Kidney (tissue), 22 donors: ENCODE measurements at places on chromosomes 13 and 19. TPM values are rescaled to one million over a fixed set of nuclear protein-coding genes. Genes with fewer than 3 reads are reported as not detected.

DNA sequence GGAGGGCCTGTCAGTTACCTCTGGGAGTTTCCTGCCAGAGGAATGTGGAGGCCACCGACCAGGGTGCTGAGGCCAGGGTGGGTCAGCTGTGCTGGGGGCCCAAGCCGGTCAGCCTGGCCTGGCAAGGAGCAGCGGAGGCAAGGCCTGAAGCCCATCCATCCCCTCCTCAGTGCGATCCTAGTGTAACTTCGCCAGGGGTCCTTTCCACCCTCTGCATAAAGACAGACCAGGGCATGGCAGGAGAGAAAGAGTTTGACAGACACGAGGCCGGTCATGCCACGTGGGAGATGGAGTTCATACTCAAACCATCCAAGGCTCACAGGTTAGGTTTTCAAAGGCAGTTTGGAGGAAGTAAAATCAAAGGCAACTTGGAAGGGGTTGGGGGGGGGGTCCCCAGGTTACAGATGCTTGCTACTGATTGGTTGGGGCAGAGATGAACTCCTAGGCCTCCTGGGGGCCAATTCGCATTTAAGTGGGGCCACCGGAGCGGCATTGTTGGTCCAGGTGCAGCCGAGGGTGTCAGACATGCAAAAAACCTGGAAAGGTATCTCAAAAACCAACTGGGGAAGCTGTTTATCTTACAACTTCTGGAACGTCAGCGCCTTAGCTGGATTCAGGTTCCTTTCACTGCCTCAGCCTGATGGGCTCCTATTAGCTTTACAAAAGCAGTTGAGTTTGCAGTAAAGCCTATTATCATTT, 36.8 kb upstream of the DPRX start:
- no peaks in the 10 kb centered on the region for H3K4me1 ChIP-seq
- H3K27ac ChIP-seq, result no peak overlapping the region
- no peaks in the 10 kb centered on the region for H3K27me3 ChIP-seq
- no peak overlapping the region for H3K4me3 ChIP-seq
- no peaks in the 10 kb centered on the region for H3K36me3 ChIP-seq

DNA sequence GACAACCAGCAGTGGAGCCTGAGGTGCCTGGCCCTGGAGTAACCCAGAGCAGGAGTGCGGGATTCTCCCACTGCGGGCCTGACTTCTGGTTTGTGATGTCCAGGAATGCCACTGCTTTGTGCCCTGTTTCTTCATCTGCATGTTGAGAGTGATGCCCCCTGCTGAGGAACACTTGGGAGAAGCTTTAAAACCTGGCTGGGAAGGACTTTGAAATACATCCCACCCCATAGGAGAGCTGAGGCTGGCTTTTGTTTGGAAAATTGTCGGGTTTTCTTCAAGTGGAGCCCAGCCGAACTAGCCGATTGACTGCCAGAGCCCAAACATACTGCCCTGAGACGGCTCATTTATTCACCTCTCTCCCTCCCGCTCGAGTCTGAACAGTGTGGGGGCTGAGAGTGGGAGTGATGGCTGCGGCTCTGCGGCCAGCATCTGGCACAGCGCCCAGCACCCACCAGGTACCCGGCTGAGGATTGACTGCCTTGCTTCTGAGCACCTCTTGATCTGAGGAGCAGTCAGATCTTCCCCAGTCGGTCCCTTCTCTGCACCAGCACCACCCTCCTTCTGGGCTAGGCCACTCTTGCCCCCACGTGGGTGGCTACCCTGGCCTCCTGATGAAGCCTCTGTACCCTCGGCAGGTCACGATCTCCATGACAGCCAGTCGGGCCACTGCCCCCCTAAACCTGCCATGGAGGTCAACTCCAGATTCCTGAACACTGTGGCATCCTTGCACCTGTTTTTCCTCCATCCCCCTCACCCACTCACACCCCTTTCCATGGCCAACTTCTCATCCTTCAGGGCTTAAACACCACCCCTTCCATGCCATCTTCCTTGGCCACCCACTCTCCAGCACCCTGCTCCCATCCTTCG, 148.9 kb downstream of the SIPA1L3 start:
- H3K4me1 ChIP-seq, result peaks cover 2% of the 10 kb centered on the region
- no peak overlapping the region for H3K4me3 ChIP-seq
- H3K27me3 ChIP-seq, result no peaks in the 10 kb centered on the region
- no peak overlapping the region for H3K27ac ChIP-seq
- DNase-seq, result peak; percentile 71

- no peaks in the 10 kb centered on the region for H3K36me3 ChIP-seq
- H3K27ac ChIP-seq, result no peak within 1 kb of the TSS
- H3K4me1 ChIP-seq, result no peaks in the 10 kb centered on the region
- no peak for DNase-seq
- no peak within 1 kb of the TSS for H3K4me3 ChIP-seq
Measured at GRCh38 chr19:45863840-45864628, at the start of gene FOXA3. Gene FOXA3, plus strand, starts transcription at chr19:45864326. Its CDS starts 131 bp downstream, at chr19:45864457.

GRCh38 chr13:62337109-62337880, 921.6 kb upstream of the PCDH20 start:
- no peaks in the 10 kb centered on the region for H3K4me1 ChIP-seq
- no peak overlapping the region for H3K27ac ChIP-seq
- DNase-seq, result peak; percentile 23
- no peak overlapping the region for H3K4me3 ChIP-seq
- no peaks in the 10 kb centered on the region for H3K27me3 ChIP-seq

GRCh38 chr13:32907211-32907610, 109.0 kb upstream of the KL start:
- no peak overlapping the region for H3K4me3 ChIP-seq
- H3K27me3 ChIP-seq, result no peaks in the 10 kb centered on the region

DNA sequence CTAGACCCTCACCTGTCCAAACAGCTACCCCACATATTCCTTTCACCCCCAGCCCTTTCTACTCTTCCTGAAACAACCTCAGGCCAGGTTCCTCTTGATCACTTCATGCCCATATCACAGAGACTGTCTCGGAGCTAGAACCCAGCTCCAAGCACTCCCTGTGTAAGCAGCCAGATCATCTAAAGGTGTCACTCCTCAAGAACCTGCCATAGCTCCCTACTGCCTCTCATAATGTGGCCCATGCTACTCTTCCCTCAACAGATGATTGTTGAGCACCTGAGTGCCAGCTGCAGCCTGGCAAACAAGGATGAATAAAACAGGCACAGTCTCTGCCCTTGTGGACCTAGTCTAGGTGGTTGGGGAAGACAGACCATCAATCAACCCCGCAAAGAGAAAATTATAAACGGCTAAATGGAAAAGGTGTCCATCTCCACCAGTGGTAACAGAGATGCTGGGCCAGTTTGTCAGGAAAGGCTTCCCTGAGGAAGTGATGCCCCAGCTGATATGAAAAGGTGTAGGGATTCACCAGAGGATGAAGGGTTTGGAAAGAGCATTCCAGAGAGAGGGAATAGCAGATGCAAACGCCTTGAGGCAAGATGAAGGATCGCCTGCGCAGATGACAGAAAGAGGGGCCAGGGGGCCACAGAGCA, 8.3 kb downstream of the EPS15L1 start:
- H3K27me3 ChIP-seq, result no peaks in the 10 kb centered on the region
- H3K27ac ChIP-seq, result no peak overlapping the region
- no peak overlapping the region for H3K4me3 ChIP-seq
- H3K36me3 ChIP-seq, result no peaks in the 10 kb centered on the region

- H3K4me1 ChIP-seq, result no peaks in the 10 kb centered on the region
- no peak for DNase-seq
- H3K36me3 ChIP-seq, result no peaks in the 10 kb centered on the region
- no peaks in the 10 kb centered on the region for H3K27me3 ChIP-seq
- H3K4me3 ChIP-seq, result no peak overlapping the region
- H3K27ac ChIP-seq, result no peak overlapping the region
Measured at GRCh38 chr13:96687191-96687590, 307.1 kb downstream of the OXGR1 start.

DNA sequence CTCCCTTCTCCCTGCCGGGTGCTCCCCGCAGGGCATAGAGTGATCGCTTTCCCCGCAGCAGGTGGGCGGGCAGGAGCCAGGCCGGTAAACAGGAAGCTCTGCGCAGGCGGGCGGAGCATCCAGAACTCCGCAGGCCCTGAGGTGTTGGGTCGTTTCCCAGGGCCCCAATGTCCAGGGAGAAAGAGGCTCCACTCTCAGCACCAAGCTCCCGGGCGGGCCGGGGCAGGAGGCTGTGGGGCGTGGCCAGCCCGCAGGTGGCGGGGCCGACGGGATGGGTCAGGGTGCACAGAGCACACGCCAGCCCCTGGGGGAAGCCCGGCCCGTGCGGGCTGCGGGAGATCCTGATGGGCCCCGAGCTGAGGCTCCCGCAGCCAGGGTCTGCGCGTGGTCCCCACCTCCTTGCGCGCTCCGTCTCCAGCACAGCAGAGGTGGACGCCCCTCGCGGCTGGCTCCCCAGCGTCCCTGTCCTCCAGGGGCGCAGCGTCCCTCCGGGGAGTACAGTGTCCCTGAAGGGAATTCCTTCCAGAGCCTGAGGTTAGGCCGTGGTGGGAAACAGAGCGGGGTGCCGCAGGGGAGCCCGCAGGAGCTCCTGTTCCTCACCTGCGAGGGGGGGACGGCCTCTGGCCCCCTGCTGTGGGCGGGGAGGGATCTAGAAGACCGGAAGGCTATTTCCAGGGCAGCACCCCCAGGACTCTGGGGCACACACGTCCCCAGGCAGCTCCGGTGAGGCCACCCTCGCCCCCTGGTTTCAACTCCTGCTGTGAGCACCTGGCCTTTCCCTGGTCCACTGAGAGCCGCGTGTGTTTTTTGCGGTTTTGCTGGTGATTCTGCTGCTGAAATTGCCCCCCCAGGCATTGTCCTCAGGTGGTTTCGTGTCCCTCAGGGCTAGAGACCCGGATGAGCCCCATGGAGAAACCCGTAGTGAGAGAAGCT, 12.2 kb downstream of the PIP5K1C start:
- no peaks in the 10 kb centered on the region for H3K27me3 ChIP-seq
- H3K4me1 ChIP-seq, result no peaks in the 10 kb centered on the region
- no peaks in the 10 kb centered on the region for H3K36me3 ChIP-seq
- DNase-seq, result no peak
- no peak overlapping the region for H3K27ac ChIP-seq

DNA sequence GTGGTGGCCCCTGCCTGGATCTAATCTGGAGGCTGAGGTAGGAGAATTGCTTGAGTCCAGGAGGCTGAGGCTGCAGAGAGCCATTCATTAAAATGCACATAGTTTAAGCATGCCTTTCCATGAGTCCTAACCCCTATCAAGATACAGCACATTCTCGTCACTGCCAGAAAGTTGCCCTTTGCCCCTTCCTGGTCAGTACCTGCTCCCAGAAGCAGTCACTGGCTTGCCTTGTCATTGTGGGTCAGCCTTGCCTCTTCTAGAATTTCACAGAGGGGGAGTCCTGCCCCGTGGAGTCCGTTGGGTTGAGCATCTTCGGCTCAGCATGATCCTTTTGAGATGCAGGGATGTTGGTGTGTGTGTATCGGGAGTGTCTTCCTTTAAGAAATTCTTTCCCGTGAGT, 10.8 kb downstream of the BICRA start:
- H3K36me3 ChIP-seq, result no peaks in the 10 kb centered on the region
- H3K27ac ChIP-seq, result no peak overlapping the region
- H3K27me3 ChIP-seq, result no peaks in the 10 kb centered on the region
- H3K4me3 ChIP-seq, result no peak overlapping the region
- no peak for DNase-seq
- peaks cover 11% of the 10 kb centered on the region for H3K4me1 ChIP-seq

DNA sequence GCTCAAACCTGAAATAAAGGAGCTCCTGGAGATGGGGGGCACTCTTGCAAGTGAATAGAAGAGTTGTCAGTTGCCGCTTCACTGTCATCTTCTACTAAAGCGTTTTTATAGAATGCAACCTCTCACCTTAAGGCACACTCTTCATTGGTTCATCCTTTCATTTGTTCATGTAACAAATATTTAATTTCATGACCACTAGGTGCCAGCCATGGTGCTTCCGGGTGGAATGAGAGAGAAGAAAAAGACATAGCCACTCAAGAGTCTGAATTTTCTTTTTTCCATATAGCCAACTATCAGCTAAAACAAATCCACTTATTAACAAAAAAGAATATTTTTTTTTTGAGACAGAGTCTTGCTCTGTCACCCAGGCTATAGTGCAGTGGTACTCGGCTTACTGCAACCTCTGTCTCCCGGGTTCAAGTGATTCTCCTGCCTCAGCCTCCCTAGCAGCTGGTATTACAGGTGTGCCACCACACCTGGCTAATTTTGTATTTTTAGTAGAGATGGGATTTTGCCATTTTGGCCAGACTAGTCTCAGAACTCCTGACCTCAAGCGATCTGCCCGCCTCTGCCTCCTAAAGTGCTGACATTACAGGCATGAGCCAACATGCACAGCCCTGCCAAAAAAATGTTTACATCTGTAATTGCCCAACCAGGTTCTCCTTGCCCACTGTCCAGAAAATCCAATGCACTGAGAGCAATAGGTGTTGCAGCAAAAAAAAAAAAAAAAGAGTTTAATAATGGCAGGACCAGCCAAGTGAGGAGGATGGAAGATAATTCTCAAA, 22.1 kb upstream of the SACS start:
- no peak overlapping the region for H3K27ac ChIP-seq
- no peaks in the 10 kb centered on the region for H3K27me3 ChIP-seq
- no peak overlapping the region for H3K4me3 ChIP-seq
- no peaks in the 10 kb centered on the region for H3K36me3 ChIP-seq

Gene CGB3
- total RNA-seq, result not detected

Gene SSBP4
- 64.9 TPM for total RNA-seq

Gene PSG5
- not detected for total RNA-seq
